Tibial nerve (tissue), 4 donors: ENCODE measurements at places on chromosomes 1 and 21.

DNA sequence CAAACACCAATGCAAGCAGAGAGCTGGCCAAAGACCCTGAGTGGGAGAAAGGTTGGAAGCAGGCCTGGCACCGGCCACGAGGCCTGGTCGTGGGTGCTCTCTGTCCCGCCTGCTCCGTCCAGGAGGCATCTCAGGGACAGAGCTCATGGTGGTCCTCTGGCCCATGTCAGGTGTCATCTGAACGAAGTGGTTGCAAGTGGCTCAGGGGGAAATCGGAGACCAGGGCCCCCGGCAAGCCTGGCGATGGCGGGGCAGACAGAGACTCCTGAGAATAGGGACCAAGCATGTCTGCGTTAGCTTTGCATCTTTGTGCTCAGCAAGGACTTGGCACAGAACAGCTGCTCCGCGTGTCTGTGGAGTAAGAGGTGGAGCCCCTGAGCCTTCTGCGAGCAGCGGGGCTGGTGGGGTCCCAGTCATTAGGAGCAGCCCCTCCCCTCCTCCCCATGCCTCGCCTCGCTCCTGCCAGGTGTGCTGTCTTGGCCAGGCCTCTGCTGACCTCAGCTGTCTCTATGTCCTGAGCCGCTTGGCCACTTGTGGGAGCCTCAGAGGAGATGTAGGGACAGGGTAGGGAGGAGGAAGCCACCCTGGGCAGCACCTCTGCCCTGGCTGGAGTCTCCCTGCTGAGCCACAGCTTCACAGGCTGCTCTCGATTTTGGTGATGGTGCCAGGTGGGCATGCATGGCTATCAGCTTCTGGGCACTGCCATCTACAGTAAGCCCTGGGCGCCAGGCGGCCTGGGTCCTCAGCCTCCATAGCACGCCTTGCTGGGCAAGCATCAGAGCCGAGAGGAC, 362.9 kb upstream of the VAMP3 start:
- H3K4me3 ChIP-seq, result no peak overlapping the region
- no peaks in the 10 kb centered on the region for H3K4me1 ChIP-seq
- no peak for DNase-seq
- H3K36me3 ChIP-seq, result no peaks in the 10 kb centered on the region
- H3K27me3 ChIP-seq, result no peaks in the 10 kb centered on the region
- H3K27ac ChIP-seq, result no peak overlapping the region

- H3K27ac ChIP-seq, result peak overlapping the region; percentile 81
- peaks cover 19% of the 10 kb centered on the region for H3K36me3 ChIP-seq
- no peak for DNase-seq
- H3K4me1 ChIP-seq, result no peaks in the 10 kb centered on the region
- H3K4me3 ChIP-seq, result no peak overlapping the region
- H3K27me3 ChIP-seq, result no peaks in the 10 kb centered on the region
These were observed 12.8 kb downstream of the UTP25 start for GRCh38 chr1:209840611-209841010.

GRCh38 chr1:53060579-53060978, 1.4 kb upstream of the PODN start:
- no peaks in the 10 kb centered on the region for H3K27me3 ChIP-seq
- peaks cover 24% of the 10 kb centered on the region for H3K4me1 ChIP-seq

GRCh38 chr1:100383743-100384405, 31.6 kb downstream of the CDC14A start:
- no peaks in the 10 kb centered on the region for H3K36me3 ChIP-seq
- no peaks in the 10 kb centered on the region for H3K27me3 ChIP-seq
- no peak overlapping the region for H3K27ac ChIP-seq

DNA sequence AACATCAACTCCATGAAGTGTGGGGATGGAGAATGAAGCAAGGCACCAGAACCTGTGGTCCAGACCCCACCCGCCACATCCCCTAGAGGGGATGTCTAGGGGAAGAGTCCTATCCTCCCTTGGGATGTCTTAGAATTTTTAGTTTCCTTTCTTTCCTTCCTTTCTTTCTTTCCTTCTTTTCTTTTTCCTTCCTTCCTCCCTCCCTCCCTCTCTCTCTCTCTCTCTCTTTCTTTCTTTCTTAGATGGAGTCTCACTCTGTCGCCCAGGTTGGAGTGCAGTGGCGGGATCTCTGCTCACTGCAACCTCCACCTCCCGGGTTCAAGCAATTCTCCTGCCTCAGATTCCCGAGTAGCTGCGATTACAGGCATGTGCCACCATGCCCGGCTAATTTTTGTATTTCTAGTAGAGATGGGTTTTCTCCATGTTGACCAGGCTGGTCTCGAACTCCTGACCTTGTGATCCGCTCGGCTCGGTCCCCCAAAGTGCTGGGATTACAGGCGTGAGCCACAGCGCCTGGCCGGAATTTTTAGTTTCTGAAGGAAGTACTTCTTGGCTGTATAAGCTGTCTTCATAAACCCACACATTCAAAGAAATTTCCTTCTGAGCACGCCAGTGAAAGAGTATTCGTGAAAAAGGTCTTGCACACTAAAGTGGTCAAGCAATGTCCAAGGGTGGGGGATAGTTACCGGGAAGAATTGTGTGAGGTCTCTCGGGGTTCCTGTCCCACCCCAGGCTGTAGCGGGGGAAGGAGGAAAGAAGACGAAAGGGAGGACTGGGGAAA, 20.8 kb upstream of the LEFTY2 start:
- DNase-seq, result no peak
- no peaks in the 10 kb centered on the region for H3K4me1 ChIP-seq
- no peaks in the 10 kb centered on the region for H3K27me3 ChIP-seq

DNA sequence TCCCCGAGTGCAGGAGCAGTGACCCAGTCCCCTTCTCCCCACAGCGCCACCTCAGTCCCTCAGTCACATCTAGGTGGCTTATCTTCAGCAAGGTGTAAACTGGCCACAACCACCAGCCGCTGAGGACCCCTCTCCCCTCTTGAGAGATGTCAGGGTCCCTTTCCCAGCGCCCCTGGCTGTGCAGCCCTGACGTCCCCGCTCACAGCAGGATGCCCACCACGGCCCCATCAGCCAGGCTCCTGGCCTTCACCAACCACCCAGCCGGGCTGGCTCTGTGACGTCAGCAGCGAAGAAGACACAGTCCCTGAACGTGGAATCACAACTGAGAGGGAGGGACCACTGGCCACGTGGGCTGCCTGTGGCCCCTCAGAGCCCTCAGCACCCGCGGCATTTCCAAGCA, 249.4 kb downstream of the NPHP4 start:
- H3K4me3 ChIP-seq, result no peak overlapping the region
- peak; percentile 10 for DNase-seq
- H3K27me3 ChIP-seq, result peaks cover 18% of the 10 kb centered on the region
- H3K36me3 ChIP-seq, result no peaks in the 10 kb centered on the region

DNA sequence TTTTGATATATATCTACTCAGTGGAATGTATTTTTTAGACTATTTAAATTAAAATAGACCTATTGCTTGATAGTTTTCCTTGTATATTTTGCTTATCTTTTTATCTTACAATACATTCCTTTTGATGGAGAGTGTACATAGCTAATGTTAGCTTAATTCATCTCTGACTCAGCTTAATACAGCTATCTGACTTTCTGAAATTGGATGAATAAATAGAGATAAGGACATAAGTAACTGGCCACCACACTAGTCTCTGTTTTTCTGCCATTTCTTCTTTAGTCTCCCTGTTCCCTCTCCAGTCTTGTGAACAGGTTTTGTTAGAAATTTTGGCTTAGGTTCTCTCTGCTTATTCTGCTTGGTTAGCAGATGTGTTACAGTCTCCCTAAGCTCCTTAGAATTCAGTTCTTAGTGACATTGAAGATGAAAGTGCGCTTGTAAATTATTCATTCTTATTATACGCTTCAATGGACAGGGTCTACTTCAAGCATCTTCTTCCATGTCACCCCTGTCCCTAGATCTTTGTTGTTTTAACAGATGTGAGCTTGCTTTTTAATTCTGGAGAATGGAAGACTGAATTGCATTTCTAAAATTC, 59.6 kb downstream of the XPR1 start:
- H3K27ac ChIP-seq, result no peak overlapping the region
- H3K36me3 ChIP-seq, result no peaks in the 10 kb centered on the region
- H3K4me3 ChIP-seq, result no peak overlapping the region
- H3K27me3 ChIP-seq, result no peaks in the 10 kb centered on the region
- no peaks in the 10 kb centered on the region for H3K4me1 ChIP-seq

GRCh38 chr1:244603498-244603897, 49.4 kb upstream of the DESI2 start:
- no peaks in the 10 kb centered on the region for H3K27me3 ChIP-seq
- no peaks in the 10 kb centered on the region for H3K4me1 ChIP-seq
- no peak overlapping the region for H3K4me3 ChIP-seq

DNA sequence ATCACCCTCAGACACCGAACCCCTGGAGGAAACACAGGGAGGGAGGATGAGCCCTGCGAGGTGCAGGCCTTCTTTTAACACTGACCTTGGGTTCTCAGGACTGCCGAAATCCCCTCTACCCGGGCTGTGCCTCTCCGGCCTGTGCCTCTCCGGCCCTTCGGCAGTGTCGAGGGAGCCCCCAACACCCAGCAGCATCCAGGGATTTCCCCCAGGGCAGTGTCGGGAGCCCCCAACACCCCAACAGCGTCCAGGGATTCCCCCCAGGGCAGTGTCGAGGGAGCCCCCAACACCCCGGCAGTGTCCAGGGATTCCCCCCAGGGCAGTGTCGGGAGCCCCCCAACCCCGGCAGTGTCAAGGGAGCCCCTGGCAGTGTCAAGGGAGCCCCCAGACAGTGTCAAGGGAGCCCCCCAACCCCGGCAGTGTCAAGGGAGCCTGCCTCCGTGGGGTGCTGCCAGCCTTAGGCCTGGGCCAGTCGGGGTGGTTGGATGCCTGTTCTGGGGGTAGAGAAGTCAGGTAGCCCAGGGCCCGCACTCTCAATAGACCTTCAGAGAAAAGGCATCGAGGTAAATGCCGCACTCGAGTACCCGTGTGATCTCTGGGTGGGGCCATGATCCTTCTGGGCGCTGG, 57.5 kb downstream of the PRKCZ start:
- no peak for DNase-seq
- no peak overlapping the region for H3K27ac ChIP-seq
- H3K4me1 ChIP-seq, result no peaks in the 10 kb centered on the region
- no peak overlapping the region for H3K4me3 ChIP-seq

- H3K27ac ChIP-seq, result no peak overlapping the region
- DNase-seq, result no peak
- no peaks in the 10 kb centered on the region for H3K27me3 ChIP-seq
- no peaks in the 10 kb centered on the region for H3K4me1 ChIP-seq
- H3K36me3 ChIP-seq, result no peaks in the 10 kb centered on the region
These were observed 157.1 kb downstream of the DSCAM start for GRCh38 chr21:40689840-40690360.

DNA sequence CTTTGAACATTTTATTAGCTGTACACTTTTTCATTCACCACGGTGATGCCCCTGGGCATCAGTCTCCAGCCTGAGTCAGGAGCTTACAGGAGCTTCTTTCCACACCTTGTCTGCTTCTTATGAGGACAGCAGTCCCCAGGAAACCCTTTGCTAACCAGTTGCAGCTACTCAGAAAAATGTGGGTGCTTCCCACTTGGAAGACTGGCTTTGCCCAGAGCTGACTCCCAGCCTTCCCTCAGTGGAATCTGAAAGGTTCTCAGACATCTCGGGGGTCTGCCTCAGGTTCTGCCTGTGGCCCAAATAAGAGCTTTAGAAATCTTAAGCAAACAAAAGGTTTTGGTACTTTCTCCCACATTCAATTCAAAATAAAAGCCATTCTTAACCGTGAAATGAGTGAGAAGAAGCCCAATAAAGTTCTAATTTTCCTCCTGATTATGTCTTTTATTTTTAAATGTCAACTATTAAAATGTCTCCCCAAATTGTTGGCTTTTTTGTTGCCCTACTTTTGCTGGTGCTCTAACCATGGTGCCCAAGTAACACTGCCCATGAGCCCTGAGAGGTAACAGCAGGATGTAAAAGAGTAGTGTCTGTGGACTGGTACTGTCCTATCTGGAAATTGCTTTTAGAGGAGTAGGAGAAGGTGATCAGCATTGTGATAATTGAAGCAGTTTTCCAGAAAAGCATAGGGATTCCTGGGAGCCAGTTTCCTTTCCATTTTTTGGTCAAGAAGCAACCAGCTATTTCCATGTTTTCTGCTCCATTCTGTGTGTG, 5.6 kb downstream of the C1orf53 start:
- no peaks in the 10 kb centered on the region for H3K4me1 ChIP-seq
- no peaks in the 10 kb centered on the region for H3K36me3 ChIP-seq
- DNase-seq, result no peak
- peaks cover 100% of the 10 kb centered on the region for H3K27me3 ChIP-seq
- no peak overlapping the region for H3K4me3 ChIP-seq

DNA sequence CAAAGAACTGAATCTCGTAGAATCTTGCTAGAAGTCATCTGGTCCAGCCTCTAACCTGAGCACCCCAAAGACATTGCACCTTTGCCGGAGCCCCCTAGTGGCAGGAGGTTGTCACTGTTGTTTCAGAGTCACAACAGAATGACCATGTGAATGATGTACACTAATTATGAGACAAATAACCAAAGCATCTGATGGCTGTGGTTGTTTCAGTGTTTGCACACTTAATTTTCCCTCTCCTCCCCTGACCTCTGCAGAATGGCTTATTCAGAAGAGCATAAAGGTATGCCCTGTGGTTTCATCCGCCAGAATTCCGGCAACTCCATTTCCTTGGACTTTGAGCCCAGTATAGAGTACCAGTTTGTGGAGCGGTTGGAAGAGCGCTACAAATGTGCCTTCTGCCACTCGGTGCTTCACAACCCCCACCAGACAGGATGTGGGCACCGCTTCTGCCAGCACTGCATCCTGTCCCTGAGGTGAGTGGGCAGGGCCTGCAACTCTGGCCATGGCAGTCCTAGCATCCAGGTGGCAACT, 26.4 kb downstream of the TRAF5 start:
- no peaks in the 10 kb centered on the region for H3K27me3 ChIP-seq
- no peaks in the 10 kb centered on the region for H3K4me1 ChIP-seq
- no peaks in the 10 kb centered on the region for H3K36me3 ChIP-seq
- H3K27ac ChIP-seq, result no peak overlapping the region
- DNase-seq, result no peak
- H3K4me3 ChIP-seq, result no peak overlapping the region

- no peaks in the 10 kb centered on the region for H3K4me1 ChIP-seq
- H3K27ac ChIP-seq, result no peak overlapping the region
- no peaks in the 10 kb centered on the region for H3K36me3 ChIP-seq
These were observed 90.7 kb downstream of the RHOU start for GRCh38 chr1:228825840-228826484.
